ENCODE measurements at places on chromosomes 11 and 22.
A peak's percentile ranks its signal among the peaks of the same experiment; 100 is the strongest.

- DNase-seq = no peak
Measured at GRCh38 chr22:31177420-31178162, 17.6 kb downstream of the RNF185 start.

GRCh38 chr11:77036398-77036797, 2.2 kb downstream of the B3GNT6 start:
- no peak for DNase-seq

GRCh38 chr11:129613071-129613470, 202.6 kb upstream of the TMEM45B start:
- no peak for DNase-seq

GRCh38 chr11:104365676-104366075, 201.7 kb upstream of the PDGFD start:
- DNase-seq = no peak

DNA sequence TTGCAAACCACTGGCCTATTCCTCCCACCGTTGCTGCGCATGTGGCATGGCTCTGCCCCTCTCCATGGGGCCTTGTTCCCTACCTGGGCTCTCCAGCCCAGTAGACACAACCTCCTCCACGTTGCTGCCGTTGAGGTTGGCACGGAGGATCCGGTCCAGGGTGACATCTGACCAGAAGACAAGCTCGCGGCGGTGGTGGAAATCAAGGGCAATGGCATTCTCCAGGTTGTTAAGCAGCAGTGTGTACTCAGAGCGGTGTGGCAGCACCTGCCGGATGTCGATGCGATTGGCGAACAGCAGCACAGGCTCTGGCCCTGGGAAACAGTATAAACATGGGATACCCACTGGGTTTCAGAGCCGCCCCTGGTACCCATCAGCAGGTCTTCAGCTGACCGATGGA, 23.8 kb downstream of the LRP4 start:
- peak; percentile 83 for DNase-seq

DNA sequence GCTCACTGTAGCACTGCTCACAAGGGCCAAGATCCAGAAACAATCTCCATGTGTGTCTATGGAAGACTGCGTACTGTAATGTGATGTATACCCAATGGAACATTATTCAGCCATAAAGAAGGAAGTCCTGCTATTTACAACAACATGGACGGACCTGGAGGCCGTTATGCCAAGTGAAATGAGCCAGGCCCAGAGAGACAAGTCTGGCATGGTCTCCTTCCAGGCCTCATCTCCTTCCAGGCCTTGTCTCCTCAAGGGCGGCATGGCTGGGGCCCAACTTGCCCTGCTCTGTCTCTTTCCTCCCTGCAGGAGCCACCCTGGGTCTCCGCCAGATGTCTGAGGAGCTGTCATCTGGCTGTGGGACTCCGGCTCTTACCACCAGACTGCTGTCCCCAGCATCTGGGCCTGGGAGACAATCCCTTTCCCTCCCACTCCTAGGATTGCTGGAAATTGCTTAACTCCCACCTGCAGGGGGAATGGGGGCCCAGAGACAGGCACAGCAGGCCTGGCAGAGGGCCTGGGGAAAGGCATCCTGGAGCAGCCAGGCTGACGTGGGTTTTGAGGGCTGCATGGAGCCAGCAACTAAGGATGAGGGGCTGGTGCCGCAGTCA, 1326.6 kb downstream of the TBC1D22A start:
- no peak for DNase-seq

Measured in SHP77 (cell line).